ENCODE measurements at places on chromosomes 16 and 17.

GRCh38 chr16:27318392-27319256, 4.8 kb downstream of the IL4R start:
- no peak for DNase-seq

DNA sequence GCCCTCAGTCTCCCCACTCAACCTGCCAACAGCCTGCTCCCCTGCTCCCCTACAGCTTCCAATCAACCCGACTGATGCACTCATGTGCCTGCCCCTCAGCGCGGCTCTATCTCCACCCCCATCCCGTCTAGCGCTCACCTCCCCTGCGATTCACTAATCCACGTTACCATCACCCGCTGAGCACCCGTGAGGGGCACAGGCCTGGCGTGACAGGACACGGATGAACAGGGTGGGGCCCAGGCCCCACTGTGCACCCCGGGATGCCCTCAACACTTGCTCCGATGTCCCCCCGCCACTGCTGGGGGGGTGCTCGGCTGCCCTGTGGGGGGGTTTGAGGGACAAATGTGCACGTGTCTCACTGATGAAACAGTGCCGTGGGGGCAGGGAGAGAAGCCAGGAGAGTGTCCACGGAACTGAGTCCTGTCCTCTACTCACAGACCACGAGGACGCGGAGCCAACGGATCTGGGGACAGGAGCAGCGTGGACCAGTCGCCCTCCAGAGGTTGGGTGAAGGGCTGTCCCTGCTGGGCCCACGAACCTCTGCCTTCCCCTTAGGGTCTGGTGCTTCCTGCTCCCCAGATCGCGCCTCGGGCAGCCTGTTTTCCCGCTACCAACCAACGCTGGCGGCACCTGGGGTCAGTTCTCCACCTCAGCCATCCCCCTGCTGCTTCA, 66.7 kb downstream of the RPH3AL start:
- no peak for DNase-seq

DNA sequence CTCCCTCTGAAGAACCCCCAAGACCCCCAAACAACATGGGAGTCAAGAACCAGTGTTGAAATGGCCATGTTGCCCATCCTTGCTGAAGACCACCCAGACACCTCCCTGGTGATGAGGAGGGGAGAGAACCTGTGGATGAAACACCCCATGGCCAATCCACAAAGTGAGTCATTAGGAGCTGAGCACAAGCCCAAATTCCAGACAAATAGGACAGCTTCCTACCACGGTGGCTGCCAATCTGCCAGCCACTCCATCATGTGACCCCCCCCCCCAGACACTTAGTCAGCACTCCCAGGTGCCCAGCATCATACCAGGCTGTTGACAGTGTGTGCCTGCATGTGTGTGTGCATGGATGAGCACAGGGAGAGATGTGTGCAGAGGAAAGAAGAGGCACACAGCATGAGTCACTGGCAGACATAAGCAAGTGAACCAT, 26.4 kb upstream of the RPL38 start:
- DNase-seq: no peak

DNA sequence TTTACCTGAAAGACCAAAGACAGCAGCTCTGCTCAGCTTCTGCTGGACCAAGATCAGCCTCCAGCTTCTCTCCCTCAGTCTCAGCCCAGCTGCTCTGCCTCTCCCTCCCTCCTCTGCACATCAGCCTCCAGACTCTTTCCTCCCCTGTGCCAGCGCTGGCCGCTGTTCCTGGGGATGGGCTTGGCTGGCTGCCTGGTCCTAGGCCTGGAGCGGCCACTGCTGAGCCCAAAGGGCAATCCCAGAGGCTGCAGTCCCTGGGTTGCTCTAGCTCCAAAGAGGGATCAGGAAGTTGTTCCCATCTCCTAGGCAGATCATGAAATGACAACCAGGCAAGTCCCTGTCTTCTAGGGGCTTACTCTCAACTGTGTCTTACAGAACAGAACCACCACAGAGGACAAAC, 31.3 kb downstream of the DCUN1D3 start:
- DNase-seq: peak; percentile 45

DNA sequence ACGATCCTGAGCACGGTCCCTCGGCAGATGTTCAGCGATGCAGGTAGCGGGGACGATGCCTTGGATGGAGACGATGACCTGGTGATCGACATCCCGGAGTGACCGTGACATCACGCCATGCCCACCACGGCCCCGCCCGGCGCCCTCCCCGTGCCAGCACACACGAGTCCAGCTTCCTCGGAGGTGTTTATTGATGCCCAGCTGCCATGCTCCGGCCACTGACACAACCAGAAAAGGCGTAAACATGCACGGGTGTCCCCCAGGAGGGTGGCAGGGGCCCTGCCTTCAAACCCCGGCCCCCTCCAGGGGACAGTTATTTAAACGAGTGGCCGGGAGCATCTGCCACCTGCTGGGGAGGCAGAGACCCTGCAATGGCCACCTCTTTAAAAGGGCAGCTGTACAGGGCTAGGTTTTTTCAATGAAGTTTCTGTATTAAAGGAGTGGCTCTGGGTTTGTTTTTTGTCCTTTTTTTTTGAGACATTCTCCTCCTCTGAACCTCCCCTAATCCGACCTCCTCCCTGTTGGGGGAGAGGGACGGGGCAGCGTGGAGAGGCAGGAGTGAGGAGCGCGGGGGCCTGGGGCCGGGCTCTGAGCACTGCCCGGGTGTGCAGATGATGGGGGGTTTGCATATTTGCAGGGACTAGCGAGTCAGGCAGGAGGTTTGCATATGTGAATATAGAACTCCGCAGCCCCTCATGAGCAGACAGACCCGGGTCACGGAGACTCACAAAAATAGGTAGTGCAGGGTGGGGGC, 5.3 kb downstream of the DOC2A start:
- peak; percentile 14 for DNase-seq

GRCh38 chr17:19579867-19580565, 46.4 kb downstream of the SLC47A1 start:
- no peak for DNase-seq

DNA sequence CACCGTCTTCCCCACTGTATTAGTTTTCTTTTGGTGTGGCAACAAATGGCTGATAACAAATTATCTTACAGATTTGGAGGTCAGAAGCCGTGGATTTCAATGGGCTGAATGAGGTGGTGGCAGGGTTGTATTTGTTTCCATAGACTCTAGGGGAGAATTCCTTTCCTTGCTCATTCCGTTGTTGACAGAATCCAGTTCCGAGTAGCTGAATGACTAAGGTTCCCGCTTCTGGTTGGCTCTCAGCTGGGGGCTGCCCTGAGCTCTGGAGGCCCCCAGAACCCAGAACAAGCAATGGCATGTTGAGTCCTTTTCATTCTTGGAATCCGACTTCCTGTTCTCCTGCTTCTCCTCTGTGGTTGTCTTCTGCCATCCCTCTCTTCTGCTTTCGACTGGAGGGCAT, 280.4 kb downstream of the SNX29 start:
- DNase-seq: no peak

DNA sequence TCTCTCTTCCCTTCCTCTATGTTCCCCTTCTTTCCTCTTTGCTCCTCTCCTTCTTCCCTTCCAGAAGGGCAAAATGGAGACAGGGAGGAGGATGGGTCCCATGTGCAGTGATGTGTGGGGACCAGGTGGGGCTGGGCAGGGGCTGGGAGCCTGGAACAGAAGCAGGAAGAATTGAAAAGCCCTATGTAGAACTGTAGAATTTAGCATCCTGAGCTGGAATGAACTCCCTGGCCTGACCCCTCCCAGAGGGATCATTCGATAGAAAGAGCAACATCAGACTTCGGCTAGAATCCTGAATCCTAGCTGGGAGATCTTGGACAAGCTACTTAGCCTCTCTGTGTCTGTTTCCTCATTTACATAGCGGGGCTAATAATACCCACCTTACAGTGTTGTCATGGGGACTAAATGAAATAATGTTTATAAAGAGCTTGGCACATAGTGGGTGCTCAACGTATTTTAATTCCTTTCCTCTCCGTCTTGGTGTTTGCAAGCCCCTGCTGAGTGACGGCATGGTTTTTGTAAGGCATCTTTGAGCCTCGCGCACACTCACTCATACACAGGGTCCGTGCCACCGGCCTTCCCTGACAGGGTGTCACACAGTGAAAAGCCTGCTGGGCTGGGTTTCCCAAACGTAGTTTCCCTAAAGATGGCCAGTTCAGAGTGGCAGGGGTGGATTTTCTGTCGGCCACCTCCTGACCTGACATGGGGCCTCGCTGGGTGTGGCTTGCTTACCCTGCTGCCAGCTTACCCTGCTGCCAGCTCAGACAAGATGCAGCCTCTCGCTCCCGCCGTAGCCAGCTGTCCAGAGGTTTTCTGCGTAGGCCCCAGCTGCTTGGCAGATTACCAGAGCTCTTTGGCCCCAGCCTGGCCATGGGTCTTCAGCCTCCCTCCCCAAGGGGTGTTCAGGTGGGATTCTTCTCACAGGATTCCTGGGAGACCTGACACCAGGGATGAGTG, 6.1 kb upstream of the ARHGAP23 start:
- no peak for DNase-seq

GRCh38 chr16:63037761-63038396, 1001.6 kb upstream of the CDH8 start:
- no peak for DNase-seq

DNA sequence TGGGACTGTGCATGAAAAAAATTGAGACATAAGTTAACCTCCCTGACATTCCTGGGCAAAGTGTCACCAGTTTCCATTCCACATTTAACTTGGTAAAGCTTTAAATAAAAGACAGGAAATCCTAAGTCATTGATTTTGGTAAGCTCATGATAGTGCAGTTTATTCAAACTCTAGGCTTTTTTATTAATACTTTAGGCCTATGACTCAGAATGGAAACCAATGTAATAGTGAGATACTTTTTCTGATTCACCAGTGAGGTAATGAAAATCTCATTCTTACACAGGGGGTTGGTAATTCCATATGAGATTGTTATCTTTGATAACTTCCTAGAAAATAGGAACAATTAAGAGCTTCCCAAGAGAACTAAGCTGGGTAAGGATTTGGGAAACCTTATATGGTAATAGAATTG, 91.1 kb downstream of the NLK start:
- DNase-seq: peak; percentile 11

- DNase-seq: no peak
Measured at GRCh38 chr17:34894964-34895363, 66.3 kb downstream of the CCT6B start.

DNA sequence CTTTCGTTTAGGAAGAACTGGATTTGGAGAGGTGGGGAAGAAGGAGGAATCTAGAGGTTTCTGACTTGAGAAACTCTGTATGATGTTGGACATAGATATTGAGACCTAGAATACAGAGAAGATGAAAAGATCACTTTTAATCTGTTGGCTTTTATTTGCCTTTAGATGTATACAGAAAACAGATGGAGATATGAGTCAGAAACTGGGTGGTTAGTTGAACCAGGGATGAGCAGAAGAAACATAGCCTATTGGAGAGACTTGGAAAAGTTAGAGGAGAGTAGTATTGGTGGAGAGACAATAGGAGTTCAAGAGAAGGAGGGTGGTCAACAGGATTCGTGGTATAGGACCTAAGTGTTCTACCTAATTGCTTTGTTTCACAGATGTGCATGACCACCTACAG, 5.1 kb downstream of the PHAF1 start:
- DNase-seq: no peak

DNA sequence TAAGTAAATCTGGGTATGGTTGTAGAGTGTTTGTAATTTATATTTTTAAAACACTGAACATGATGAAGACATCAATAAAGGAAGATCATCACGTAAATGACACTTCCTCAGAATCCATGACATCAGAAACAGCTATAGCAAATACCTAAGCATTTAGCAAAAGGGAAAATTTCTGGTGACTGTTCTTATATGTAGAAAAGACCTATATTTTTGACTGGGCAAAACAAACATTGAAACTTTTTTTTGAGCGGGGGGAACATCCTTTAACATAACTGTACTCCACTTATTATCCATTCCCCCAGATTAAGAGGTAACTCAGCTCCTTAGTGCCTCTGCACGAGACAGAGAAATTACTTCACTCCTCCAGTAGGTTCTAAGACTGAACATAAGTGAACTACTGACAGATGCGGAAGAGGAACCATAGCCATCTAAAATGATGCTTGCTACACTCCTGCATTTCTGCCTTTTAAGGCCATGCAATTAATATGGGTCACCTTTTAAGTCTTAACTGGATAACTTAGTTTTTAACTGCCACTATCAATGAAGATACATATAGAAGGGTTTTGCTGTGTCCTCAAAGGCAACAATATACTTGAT, 9.4 kb downstream of the CRYBA1 start:
- no peak for DNase-seq

DNA sequence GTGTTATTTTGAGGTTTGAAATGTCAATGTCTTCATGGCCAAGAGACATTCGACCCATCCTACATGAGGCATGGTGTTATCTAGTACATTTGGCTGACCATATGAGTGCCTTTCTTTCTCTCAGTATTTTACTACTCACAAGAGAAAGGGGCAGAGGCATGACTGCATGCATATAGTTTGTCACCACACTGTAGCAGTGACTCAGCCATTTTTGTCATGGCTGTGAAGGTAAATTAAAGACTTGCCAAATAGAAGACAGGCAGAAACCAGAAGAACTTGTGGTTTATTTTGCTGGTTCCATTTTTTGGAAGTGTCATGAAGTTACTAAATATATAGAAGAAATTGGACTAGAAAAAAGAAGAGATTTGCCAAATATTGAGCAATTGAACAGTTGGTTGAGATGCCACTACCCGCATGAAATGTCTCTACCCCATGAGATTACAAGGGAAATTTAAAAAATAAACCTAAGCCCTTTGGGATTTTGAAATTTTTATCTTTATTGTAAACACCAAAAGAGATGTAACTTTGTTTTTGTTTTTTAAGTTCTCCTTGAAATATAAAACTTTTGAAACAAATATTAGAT, 170.3 kb downstream of the CHD9 start:
- no peak for DNase-seq

All from AG09319 (cell line).